NCI-H226 (cell line): ENCODE measurements at places on chromosomes 4 and X.

- peak; percentile 88 for DNase-seq
Measured at GRCh38 chr4:7872264-7872771, 67.3 kb downstream of the AFAP1 start.

DNA sequence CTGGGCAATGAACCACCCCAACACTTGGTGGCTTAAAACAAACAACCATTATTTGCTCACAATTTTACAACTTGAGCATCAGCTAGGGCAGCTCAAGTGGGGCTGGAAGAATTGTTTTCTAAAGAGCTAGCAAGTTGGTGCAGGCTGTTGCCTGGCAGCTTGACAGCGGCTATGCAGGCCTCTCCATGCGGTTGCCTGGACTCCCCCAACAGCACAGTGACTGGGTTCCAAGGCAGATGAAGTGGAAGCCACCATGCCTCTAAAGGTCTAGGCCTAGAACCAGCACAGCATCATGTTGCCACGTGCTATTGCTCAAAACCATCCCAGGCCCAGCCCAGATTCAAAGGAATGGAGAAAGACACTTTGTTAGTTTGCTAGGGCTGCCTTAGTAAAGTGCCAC is 114.8 kb downstream of the BCOR start:
- no peak for DNase-seq

DNA sequence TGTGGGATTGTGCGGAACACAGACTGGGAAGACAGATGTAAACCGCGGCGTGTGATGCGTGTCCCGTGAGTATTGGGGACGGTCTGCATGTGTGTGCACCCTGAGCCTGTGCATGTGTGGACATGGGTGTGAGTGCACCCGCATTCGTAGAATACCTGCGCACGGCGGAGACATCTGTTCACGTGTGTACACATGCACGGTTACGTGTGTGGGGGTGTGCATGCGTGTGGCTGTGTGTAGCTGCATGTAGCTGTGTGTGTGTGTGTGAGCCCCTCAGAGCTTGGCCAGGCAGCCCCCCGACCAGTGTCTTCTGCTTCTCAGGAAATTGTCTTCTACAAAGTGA is 19.6 kb downstream of the ATP5ME start:
- DNase-seq = no peak

GRCh38 chr4:164261831-164262230 is 492.1 kb upstream of the SMIM31 start:
- no peak for DNase-seq

DNA sequence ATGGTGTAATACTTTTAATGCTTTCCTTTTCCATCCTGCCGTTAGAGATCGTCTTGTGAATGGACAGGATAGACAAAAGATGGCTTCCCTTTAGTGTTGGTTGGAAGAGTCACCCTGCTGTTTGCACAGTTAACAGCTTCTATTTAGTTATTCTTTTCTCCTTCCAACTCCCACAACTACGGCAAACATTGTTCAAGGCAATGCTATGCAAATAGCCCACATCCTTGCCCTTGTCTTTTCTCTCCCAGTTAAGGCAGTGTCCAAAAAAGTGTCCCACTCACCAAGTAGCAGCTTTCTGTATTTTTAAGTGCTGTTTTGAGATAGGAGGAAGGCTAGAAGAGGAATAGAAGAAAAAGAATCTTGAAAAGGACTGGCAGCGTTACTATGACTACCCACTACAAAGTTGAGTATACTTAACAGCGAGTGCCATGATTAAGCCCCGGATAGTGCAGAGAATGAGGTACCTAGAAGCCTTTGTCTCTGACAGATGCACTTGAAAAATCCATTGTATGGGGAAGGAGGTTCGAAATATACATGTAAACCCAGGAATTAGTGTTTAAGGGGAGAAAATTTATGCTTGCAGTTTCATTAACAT is 12.1 kb upstream of the RUFY3 start:
- no peak for DNase-seq

DNA sequence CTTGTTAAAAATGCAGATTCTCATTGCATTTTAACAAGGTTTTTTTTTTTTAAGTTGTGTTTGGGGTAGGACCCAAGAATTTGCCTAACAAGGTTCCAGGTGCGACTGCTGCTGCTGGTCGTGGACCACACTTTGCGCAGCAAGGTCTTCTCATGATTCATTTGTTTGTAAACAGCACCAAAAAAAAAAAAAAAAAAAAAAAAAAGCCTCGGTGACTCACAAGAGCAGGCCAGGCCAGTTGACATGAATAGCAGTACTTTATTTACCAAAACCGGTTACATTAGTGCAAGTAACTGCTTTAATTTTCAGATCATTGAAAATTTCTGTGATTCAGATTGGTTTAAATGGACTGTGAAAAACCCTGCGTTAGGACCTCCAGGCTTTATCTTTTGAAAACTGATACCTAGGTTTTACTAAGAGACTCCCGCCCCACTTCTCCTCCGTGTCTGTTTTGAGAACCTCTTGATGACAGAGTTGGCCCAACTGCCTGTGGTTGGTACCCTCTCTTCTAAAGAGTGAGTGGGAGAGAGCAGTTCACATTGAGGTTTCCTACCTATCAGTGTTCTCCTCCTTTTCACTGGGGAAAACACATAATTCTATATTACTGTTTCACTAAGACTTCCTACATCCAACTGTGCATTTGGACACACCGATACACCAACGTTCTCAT is 86.2 kb downstream of the PHEX start:
- DNase-seq = no peak

DNA sequence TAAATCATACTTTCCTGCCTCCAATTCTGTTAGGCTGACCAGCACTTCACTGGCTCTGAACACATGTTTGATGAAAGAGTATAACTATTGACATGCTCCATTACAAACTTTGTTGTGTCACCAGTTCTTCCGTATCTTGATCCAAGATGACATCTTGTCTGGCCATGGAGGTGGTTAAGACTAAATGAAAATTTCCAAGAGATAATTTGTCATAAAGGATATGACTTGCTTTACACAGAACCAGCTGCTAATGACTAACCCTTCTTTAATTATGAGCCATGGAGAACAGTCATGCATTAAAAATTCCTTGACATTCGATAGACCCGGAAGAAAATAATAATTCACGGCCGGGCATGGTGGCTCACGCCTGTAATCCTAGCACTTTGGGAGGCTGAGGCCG is 17.7 kb upstream of the N4BP2 start:
- DNase-seq = no peak

GRCh38 chr4:80045786-80046185 is 27.2 kb downstream of the ANTXR2 start:
- DNase-seq = no peak

GRCh38 chr4:2059046-2059725 is at the start of gene NAT8L:
Gene NAT8L, plus strand, starts transcription at chr4:2059327. Its CDS starts 185 bp downstream, at chr4:2059512.
- peak; percentile 46 for DNase-seq

DNA sequence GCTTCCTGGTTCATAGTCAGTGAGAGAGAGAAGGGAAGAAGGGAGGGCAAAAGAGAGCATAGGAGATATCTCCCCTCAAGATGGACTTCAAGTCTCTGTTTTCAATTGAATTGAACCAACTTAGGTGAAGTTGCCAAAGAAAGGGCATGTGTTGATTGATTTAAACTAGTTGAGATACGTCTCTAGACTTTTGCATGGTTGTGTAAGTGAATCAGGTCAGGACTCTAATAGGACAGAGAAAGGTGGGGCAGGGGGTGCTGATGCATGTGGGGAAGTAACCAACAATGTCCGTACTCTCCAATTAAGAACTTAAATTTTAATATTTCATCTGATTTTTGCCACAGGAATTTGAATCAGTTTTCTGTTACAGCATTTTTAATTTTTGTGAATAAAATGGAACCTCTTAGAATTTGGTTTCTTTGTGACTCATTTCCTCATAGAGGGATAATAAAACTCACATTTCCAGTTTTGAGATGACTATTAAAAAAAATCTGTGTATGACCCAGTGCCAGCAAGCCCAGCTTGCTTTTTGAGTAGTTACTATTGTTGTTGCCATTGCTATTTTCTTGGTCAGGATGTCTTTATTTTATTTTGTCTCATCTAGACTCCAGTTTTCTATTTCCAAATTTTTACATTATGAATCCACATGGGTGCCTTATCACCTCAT is 37.3 kb downstream of the SLIT2 start:
- DNase-seq = no peak

DNA sequence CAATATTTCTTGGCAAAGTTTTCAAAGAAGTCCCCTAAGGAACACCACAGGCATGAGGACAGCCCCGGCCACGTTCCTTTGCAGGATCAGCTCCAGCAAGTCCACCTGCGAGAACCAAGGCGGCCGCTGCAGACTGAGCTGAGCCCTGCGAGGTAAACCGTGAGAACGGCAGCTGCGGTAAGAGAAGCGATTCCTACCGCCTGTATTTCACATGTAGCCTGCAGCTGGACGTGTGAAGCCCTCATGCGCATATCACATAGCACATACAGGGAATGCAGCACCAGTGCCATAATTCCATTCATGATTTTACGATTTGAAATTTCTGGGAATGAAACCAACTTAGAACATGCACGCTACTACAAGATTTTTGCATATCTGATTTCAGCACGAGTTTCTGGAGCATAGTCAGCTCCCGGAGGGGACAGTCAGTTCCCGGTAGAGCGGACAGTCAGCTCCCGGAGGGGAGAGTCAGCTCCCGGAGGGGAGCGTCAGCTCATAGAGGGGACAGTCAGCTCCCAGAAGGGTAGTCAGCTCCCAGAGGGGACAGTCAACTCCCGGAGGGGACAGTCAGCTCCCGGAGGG is 41.7 kb downstream of the FGFRL1 start:
- no peak for DNase-seq

GRCh38 chr4:150385606-150386005 is 196.3 kb upstream of the MAB21L2 start:
- DNase-seq = peak; percentile 92

GRCh38 chr4:6773106-6773505 is 9.4 kb upstream of the KIAA0232 start:
- no peak for DNase-seq

DNA sequence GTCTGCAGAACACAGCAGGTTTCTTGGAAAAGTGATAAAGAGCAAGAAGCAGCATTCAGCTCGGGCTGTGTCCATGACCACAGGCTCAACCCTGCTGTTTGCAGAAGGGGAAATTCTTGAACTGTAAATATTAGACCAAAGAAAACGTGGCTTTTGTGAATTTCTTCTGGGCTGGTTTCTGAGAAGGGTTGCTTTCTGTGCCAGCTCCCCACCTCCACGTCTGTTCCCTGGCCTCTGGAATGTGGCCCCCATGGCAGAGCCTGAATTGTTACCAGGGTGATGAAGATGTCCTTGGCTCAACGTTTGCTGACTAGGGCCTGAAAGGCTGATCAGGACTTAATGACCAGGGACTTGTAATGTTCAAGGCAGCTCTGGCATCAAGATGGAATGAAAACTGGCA is 116.0 kb downstream of the CPEB2 start:
- DNase-seq = no peak

DNA sequence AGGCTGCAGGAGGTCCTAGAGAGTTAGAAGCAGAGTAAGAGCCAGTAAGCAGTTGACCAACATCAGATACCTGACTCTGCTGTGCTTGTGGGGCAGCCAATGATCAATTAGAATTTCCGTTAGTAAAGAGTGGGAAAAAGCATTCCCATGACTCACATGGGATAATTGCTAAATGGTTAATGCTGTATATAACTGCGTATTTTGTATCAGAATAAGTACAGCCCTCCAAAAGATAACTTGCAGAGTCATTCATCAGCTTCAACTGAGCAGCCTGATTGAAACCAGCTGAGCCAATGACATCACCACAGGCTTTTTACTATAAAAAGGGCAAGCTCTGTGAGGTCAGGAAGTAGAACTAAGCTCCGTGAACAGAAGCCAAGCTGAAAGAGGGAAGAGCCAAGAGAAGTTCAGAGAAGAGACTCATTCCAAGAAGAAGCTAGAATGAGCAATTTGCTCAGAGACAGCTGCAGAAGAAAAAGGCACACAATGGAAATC is 67.9 kb downstream of the PPP3CA start:
- peak; percentile 43 for DNase-seq

- DNase-seq = no peak
Measured at GRCh38 chr4:24794480-24794879, 893 bp upstream of the SOD3 start.

GRCh38 chrX:93354651-93355050 is 318.7 kb downstream of the NAP1L3 start:
- no peak for DNase-seq

GRCh38 chrX:67619253-67619652 is 75.4 kb downstream of the AR start:
- DNase-seq = no peak

DNA sequence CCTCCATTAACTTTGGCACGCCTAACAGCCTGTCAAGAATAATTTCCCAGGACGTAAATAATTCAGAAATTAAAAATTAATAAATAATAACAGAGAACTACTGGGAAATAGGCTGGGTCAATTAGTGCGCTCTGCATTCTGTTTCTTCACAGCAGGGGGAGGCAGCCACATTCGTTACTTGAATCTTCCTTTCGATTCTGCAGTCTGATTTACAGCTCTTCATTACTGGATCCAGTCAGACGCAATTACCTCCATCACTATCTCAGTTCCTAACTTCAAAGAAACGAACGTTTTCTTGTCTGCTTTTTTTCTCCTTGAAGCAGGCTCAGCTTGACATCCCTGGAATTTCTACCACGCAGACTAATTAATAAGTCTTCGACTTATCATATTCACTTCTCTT is 9.0 kb upstream of the RPL34 start:
- no peak for DNase-seq

DNA sequence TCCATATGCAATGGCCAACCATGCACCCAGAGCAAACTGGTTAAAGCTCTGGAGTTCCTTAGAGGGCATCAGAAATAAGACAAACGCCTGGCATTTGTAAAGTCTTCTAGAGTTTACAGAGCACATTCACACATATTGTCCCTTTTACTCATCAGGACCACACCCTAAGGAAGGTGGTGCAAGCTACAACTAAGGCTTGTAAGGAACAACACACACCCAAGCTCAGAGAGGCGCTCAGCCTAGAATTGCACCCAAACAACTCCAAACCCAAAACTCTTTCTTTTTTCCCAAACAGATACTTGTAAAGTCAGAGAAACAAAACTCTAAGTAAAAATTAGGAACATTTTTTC is 46.1 kb downstream of the SMPX start:
- no peak for DNase-seq

DNA sequence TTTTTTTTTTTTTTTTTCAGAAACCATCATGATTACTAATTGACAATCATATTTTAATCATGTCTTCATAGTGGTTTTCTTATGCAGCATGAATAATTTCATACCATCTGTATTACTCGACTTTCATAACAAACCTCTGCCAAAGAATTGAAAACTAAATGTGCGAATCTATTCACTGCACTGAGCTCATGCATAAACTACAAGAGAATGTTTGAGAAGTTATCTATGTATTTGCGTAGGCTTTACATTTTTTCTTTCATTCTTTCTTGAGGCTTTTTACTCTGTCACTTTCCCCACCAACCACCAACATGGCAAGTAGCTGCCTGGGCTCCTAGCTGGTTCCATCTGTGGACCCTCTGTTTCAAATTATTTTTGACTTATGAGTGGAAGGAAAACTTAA is 1761.0 kb downstream of the STIM2 start:
- no peak for DNase-seq

GRCh38 chrX:107485013-107485412 is 35.6 kb downstream of the FRMPD3 start:
- DNase-seq = no peak

GRCh38 chrX:48467281-48467761 is 2.7 kb downstream of the SLC38A5 start:
- no peak for DNase-seq
